Pancreas (tissue), 10 donors: ENCODE measurements at places on chromosomes 4 and X. TPM values are rescaled to one million over a fixed set of nuclear protein-coding genes. Genes with fewer than 3 reads are reported as not detected.

RAB41 gene
- polyA plus RNA-seq: not detected

ACE2 gene
- polyA plus RNA-seq: 2.6 TPM

SPACA5 gene
- polyA plus RNA-seq: not detected

CABS1 gene
- polyA plus RNA-seq: not detected

TRIM75 gene
- polyA plus RNA-seq: not detected

DNA sequence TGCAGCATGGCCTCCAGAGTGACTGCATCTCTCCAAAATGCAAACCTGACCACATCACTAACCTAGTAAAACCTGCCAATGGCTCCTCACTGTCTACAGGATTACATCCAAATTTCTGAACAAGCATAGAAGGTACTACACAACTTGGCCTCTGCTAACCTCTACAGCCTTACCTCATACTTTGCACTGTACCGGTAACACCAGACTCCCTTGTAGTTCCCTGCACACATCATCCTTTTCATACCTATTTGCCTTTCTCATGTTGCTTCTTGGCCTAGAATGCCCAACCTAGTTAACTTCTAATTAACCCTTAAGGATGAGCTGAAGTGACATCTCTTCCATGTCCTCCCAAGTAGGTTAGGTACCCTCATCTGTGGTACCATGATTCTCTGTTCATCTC is 33.4 kb upstream of the KCNE5 start:
- no peaks in the 10 kb centered on the region for H3K4me1 ChIP-seq
- H3K27me3 ChIP-seq: no peaks in the 10 kb centered on the region
- no peak for DNase-seq
- no peak overlapping the region for H3K4me3 ChIP-seq
- H3K36me3 ChIP-seq: no peaks in the 10 kb centered on the region

- H3K27me3 ChIP-seq: no peaks in the 10 kb centered on the region
- no peaks in the 10 kb centered on the region for H3K36me3 ChIP-seq
- H3K4me1 ChIP-seq: no peaks in the 10 kb centered on the region
- no peak overlapping the region for H3K4me3 ChIP-seq
- H3K27ac ChIP-seq: no peak overlapping the region
These were observed 60.3 kb downstream of the EGF start for GRCh38 chr4:109972786-109973528.

DNA sequence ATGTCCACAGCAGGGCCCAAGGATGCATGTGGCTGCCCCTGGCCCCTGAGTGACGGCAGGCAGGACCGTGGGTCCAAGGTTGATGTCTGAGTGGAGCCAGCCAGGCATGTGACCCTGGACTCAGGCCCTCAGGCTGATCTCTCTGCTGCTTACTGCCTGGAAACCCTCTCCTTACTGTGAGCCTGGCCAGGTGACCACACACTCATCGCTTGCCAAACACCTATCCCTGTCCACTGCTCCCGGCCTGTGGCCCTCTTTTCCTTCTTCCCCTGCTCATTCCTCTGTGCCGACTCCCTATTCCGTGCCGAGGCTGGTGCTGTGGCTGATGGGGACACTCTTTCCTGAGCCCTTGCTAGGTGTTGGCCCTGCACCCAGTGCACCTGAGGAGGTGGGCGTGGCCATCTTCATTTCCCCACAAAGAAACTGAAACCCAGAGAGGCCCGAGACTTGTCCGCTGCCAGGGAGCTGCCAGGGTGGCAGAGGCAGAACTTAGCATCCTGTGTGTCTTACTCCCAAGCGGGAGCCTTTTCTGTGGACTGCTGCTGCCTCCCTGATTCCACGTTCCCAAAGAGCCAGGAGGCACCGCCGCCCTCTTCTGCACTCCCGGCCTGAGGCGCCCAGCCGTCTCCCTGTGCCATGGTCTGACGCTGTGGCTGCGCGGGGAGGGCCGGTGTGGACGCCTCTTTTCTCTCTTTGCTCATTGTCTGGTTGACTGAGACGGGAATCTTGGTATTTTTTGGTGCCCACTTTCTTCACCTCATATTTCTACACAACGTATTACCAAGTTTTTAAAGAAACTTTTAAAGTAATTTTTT is 11.2 kb upstream of the RNF4 start:
- peaks cover 4% of the 10 kb centered on the region for H3K4me1 ChIP-seq
- no peaks in the 10 kb centered on the region for H3K27me3 ChIP-seq
- H3K36me3 ChIP-seq: no peaks in the 10 kb centered on the region
- no peak overlapping the region for H3K27ac ChIP-seq

DNA sequence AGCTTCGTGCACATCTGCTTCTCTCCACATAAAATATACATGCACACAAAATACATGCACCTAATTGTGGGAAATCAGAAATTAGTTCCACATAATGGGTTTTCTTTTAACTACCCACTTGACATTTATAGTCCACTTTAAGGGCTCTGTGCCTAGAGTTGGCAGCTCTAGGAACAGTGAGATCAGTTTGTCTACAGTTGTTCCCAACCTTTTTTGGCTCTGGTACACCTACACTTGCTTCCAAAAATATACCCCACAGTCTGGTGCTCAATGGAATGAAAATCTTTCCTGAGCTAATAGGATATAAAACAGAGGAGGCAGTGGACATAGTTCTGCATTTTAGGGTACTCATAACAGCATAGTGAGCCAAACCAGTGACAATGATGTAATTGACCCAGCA is 36.1 kb downstream of the HDAC8 start:
- no peaks in the 10 kb centered on the region for H3K4me1 ChIP-seq
- DNase-seq: no peak
- no peak overlapping the region for H3K4me3 ChIP-seq
- H3K27ac ChIP-seq: no peak overlapping the region
- no peaks in the 10 kb centered on the region for H3K27me3 ChIP-seq
- H3K36me3 ChIP-seq: no peaks in the 10 kb centered on the region

- H3K4me3 ChIP-seq: no peak overlapping the region
- peaks cover 23% of the 10 kb centered on the region for H3K4me1 ChIP-seq
- H3K27ac ChIP-seq: no peak overlapping the region
- DNase-seq: no peak
- H3K36me3 ChIP-seq: no peaks in the 10 kb centered on the region
- no peaks in the 10 kb centered on the region for H3K27me3 ChIP-seq
These were observed 71.2 kb downstream of the CHRNA9 start for GRCh38 chr4:40406340-40406739.

- no peak overlapping the region for H3K27ac ChIP-seq
- no peaks in the 10 kb centered on the region for H3K27me3 ChIP-seq
- no peaks in the 10 kb centered on the region for H3K4me1 ChIP-seq
- no peak for DNase-seq
These were observed 9.4 kb downstream of the POLA1 start for GRCh38 chrX:24703185-24703494.

DNA sequence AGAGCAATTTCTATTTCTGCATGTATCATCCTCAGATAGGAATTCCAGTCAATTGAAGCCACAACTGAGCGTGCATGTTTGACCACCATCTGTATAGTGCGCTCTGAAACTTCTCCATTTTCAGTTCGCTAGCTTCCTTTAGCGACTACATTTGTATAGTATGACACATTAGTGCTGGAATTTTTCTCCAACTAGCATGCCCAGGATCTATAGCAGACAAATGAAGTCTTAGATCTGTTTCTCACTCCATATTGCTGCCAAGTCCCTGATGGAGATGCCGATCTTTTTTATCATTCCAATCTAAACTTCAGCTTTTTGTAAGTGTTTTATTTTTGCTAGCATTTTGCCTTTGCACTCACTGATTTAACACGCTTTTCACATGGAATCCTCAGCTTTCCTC is 774.8 kb upstream of the TENM3 start:
- H3K4me1 ChIP-seq: no peaks in the 10 kb centered on the region

- H3K27ac ChIP-seq: no peak overlapping the region
- no peak overlapping the region for H3K4me3 ChIP-seq
- H3K36me3 ChIP-seq: no peaks in the 10 kb centered on the region
- peak; percentile 26 for DNase-seq
These were observed 101.9 kb downstream of the MAML3 start for GRCh38 chr4:140052050-140052449.

DNA sequence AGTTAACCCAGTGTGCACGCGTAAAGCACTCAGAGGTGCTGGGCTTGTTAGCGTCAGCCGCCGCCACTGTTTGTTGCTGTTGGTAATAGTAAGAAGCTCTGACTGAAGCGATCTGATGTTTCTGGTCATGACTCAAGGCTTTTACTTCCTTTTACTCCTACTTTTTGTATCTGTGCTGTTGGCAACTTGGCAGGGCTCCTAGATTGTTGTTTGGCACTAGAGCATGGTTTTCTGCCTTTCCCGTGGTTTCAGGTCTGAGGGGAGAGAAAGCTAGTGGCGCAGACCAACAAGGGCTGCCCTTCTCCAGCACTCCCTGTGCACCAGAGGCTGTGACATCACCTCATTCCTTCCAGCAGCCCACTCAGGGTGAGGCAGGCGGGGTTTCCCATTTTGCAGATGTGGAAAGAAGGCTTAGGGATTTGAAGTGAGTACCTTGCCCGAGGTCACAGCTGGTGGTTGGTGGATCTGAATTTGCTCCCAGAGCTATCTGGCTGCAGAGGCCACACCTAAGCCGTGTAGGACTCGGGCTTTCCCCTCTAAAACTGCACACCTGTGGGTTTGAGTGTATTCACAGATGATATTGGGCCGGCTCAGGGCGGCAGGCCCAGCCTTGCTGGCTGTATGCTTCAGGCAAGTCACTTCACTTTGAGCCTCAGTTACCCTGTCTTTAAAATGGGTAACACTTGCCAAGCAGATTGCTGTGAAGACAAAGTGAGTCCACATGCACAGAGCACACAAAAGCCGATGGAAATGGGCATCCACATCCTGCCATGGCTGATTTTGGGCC is 51.2 kb upstream of the TADA2B start:
- DNase-seq: peak; percentile 47
- no peak overlapping the region for H3K27ac ChIP-seq
- no peak overlapping the region for H3K4me3 ChIP-seq
- peaks cover 15% of the 10 kb centered on the region for H3K4me1 ChIP-seq
- no peaks in the 10 kb centered on the region for H3K27me3 ChIP-seq
- no peaks in the 10 kb centered on the region for H3K36me3 ChIP-seq

- H3K4me3 ChIP-seq: no peak overlapping the region
- no peaks in the 10 kb centered on the region for H3K27me3 ChIP-seq
- H3K27ac ChIP-seq: no peak overlapping the region
These were observed 266.6 kb downstream of the ZNF674 start for GRCh38 chrX:46278572-46278971.

- no peak overlapping the region for H3K4me3 ChIP-seq
- DNase-seq: no peak
- H3K27ac ChIP-seq: no peak overlapping the region
- H3K4me1 ChIP-seq: no peaks in the 10 kb centered on the region
- H3K27me3 ChIP-seq: no peaks in the 10 kb centered on the region
These were observed 2.8 kb upstream of the CRLF2 start for GRCh38 chrX:1215123-1215823.

DNA sequence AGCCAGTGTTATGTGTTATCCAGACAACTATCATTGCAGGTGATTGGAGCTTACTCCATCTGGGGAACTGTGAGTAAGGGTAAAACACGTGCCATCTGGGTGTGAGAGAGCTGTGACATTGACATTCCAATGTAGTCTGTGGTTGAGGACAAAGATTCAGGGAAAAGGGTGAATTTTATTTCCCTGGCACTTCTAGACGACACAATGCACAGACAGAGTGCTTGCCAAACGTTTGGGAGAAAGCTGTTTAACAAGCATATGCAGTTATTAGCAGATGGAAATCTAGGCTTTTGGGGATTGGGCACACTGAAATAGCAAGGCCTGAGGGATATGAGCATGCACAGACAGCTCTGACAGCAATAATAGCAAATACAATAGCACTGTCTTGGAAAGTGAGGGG is 21.3 kb upstream of the CTSO start:
- no peaks in the 10 kb centered on the region for H3K27me3 ChIP-seq
- no peaks in the 10 kb centered on the region for H3K4me1 ChIP-seq
- H3K4me3 ChIP-seq: no peak overlapping the region

DNA sequence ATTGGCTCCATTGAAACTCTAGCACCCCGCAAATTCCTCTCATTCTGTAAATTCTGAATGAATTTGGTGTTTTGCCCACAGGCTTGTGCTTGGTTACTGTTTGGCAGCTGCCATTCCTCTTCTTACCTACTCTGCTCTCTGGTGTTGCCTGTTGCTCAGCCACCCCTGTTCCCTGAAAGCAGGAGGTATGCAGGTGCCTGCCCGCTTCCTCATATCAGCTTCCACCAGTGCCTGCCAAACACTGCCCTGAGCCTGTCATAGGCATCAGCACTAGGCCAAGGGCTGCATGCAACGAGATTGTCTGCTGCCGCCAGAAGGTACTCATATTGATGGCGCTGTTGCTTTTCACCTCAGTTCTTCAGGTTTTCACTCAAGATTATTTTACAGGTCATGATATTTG is 978.1 kb downstream of the C4orf33 start:
- no peaks in the 10 kb centered on the region for H3K36me3 ChIP-seq
- DNase-seq: peak; percentile 60
- no peaks in the 10 kb centered on the region for H3K4me1 ChIP-seq
- no peaks in the 10 kb centered on the region for H3K27me3 ChIP-seq
- H3K4me3 ChIP-seq: no peak overlapping the region
- H3K27ac ChIP-seq: no peak overlapping the region

DNA sequence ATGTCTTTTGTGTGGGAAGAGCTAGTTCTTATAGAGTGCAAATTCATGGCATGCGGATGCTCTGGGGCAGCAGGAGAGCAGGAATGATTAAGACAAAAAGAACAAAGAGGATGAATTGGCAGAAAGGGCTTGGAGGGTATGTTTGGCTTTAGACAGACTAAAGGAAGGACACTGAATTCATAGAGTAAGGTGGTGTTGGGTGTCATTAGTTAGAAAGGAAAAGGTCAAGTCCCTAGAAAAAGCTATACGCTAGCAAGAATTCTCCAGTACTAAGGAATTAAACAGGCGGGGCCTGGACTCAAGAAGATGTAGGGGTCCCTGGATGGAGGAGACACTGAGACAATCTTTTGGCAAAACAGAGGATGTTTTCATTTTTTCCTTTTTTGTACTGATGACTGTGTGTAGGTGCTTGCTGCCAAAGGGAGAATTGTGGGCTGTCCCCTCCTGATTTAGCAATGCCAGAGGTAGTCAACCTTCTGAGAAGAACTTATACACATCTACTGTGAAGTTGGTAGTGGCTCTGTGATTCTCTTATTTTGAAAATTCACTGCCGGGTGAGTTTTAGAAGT is 391.0 kb downstream of the SPRY1 start:
- no peak overlapping the region for H3K4me3 ChIP-seq
- no peaks in the 10 kb centered on the region for H3K4me1 ChIP-seq
- DNase-seq: no peak

DNA sequence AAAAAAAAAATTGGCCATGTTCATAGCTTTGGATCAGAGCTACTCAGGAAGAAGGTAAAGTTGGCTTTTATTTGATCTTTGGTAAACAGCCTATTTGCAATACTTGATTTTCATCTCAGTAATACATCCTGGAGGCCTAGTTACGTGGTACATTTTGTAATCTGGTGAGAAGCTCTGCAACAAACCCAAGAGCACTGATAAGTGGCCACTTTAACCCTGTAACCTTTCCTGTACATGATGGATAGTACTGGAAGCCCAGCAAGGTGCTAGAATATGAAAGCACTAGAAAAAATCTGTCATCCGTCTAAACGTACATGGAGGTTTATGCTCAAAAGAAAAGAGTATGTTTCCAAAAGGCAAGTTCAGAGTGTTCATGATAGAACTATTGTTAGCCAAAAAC is 88.3 kb upstream of the BMP2K start:
- H3K4me3 ChIP-seq: no peak overlapping the region
- no peak overlapping the region for H3K27ac ChIP-seq
- H3K27me3 ChIP-seq: no peaks in the 10 kb centered on the region
- no peak for DNase-seq
- H3K4me1 ChIP-seq: no peaks in the 10 kb centered on the region

- peaks cover 8% of the 10 kb centered on the region for H3K27me3 ChIP-seq
- no peaks in the 10 kb centered on the region for H3K4me1 ChIP-seq
- no peak overlapping the region for H3K4me3 ChIP-seq
- H3K36me3 ChIP-seq: no peaks in the 10 kb centered on the region
- DNase-seq: no peak
These were observed 85.9 kb upstream of the FAM47A start for GRCh38 chrX:34218063-34218462.
